ENCODE measurements at places on chromosomes 7 and 10. TPM values are rescaled to one million over a fixed set of nuclear protein-coding genes. Genes with fewer than 3 reads are reported as not detected.
A peak's percentile ranks its signal among the peaks of the same experiment; 100 is the strongest.

The TAF6 gene
- total RNA-seq: 54.3 TPM

GRCh38 chr10:118832241-118832651 lies 77.5 kb upstream of the CACUL1 start:
- H3K27me3 ChIP-seq: no peaks in the 10 kb centered on the region
- no peaks in the 10 kb centered on the region for H3K36me3 ChIP-seq
- no peak overlapping the region for H3K27ac ChIP-seq
- H3K4me1 ChIP-seq: peaks cover 8% of the 10 kb centered on the region
- H3K4me3 ChIP-seq: no peak overlapping the region

GRCh38 chr10:5551531-5552375 lies 27.0 kb downstream of the CALML3 start:
- peaks cover 2% of the 10 kb centered on the region for H3K27me3 ChIP-seq
- H3K36me3 ChIP-seq: no peaks in the 10 kb centered on the region
- no peak overlapping the region for H3K4me3 ChIP-seq

DNA sequence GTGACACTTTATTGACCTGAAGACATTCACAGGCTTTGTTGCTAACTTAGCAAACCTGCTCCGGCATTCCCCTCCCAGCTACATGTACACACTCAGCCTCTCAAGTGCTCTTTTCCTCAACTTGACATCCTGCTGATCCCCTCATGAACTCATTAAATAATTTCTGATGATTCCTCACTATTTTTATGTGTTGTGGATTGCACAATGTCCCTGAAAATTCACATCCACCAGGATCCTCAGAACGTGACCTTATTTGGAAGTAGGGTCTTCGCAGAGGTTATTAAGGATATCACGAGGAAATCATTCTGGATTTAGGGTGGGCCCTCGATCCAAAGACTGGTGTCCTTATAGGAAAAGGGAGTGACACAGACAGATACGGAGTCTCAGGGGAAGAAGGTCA lies 27.3 kb downstream of the FIGNL1 start:
- DNase-seq: no peak
- H3K27me3 ChIP-seq: no peaks in the 10 kb centered on the region
- H3K4me1 ChIP-seq: no peaks in the 10 kb centered on the region
- H3K4me3 ChIP-seq: no peak overlapping the region
- no peak overlapping the region for H3K27ac ChIP-seq
- H3K36me3 ChIP-seq: no peaks in the 10 kb centered on the region

DNA sequence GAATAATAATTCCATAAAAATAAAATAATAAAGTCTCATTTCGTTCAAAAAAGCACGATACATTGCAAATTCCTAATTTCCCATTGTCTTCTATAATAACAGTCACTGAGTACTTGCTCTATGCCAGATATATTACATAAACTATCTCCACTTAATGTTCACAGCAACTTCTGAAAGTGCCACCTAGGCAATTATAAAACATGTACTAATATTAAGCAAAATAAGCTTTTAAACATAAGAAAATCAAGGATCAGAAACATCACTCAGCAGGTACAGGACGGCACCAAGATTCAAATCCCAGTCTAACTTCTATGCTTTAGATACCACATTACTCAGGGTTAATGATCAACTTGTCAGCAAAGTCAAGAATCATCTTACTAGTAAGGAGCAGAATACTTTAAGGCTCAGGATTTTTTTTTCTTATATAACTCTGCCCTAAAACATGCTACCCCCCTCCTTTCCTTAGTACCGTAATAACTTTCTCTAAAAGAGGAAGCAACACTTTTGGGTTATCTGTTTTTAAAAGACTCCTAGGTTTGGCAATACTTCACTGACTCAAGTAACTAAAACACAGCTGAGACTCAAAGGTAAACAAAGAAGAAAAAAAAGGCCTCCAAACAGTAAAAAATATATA lies 51.3 kb downstream of the USP6NL start:
- peaks cover 6% of the 10 kb centered on the region for H3K4me1 ChIP-seq
- no peaks in the 10 kb centered on the region for H3K27me3 ChIP-seq
- DNase-seq: no peak
- H3K27ac ChIP-seq: no peak overlapping the region
- H3K4me3 ChIP-seq: no peak overlapping the region
- no peaks in the 10 kb centered on the region for H3K36me3 ChIP-seq

The PARD3 gene
- total RNA-seq: 2.8 TPM

The CTNNA3 gene
- 0.30 TPM for total RNA-seq

GRCh38 chr7:155374276-155375252 lies 76.9 kb downstream of the INSIG1 start:
- peaks cover 29% of the 10 kb centered on the region for H3K4me1 ChIP-seq
- H3K4me3 ChIP-seq: peak overlapping the region; percentile 46
- H3K27ac ChIP-seq: no peak overlapping the region
- H3K27me3 ChIP-seq: peaks cover 81% of the 10 kb centered on the region

- no peak for DNase-seq
- H3K36me3 ChIP-seq: no peaks in the 10 kb centered on the region
- no peak overlapping the region for H3K27ac ChIP-seq
- H3K4me1 ChIP-seq: peaks cover 10% of the 10 kb centered on the region
These were observed 3.9 kb upstream of the HPS1 start for GRCh38 chr10:98450618-98451017.

- H3K4me3 ChIP-seq: no peak overlapping the region
- H3K27ac ChIP-seq: no peak overlapping the region
- no peaks in the 10 kb centered on the region for H3K4me1 ChIP-seq
- H3K36me3 ChIP-seq: no peaks in the 10 kb centered on the region
- no peak for DNase-seq
These were observed 435.8 kb downstream of the EXOC4 start for GRCh38 chr7:133688483-133689239.

GRCh38 chr10:29849126-29849833 lies 210.1 kb downstream of the JCAD start:
- no peaks in the 10 kb centered on the region for H3K36me3 ChIP-seq
- H3K4me1 ChIP-seq: peaks cover 3% of the 10 kb centered on the region
- DNase-seq: no peak
- peaks cover 13% of the 10 kb centered on the region for H3K27me3 ChIP-seq

GRCh38 chr7:100444311-100445278 lies 8.3 kb upstream of the PPP1R35 start:
- H3K4me3 ChIP-seq: no peak overlapping the region
- H3K4me1 ChIP-seq: peaks cover 11% of the 10 kb centered on the region
- peak overlapping the region; percentile 48 for H3K27ac ChIP-seq
- H3K27me3 ChIP-seq: no peaks in the 10 kb centered on the region
- no peak for DNase-seq

DNA sequence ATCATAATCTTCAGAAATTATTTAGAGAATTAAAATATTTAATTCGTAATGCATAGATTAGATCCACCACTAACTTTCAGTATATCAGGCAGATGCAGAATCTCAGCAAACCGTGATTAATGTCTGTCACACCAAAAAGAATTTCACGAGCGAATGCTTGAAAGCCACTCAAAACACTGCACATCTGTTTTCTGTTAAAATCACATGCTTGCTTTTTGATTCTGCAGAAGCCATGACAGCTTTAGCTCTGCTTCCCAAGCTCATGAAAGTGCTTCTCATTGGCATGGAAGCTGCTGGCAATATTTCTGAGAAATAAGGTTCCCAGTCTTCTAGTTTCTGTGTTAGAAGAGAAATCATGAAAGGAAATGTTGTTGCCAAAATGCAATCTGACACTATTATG lies 837.8 kb upstream of the LRRN3 start:
- no peak overlapping the region for H3K4me3 ChIP-seq
- H3K27me3 ChIP-seq: no peaks in the 10 kb centered on the region
- H3K36me3 ChIP-seq: no peaks in the 10 kb centered on the region

The GPR85 gene
- total RNA-seq: not detected

DNA sequence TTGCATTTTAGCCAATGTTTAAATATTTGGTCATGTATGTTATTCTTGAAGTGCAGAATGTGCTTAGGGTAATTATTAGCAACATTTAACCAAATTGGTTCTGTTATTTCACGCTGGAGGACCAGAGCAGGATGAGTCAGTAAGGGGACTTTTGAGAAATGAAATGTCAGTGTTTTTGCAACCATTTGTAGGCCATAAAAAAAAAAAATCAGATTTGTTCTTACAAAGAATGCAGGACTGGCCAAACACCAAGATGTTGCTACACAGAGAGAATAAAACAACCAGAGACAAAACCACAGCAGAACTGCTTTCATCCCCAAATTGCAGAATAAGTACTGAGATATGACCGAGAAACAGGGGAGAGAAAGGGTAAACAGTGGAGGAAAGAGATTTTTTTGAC lies 62.1 kb downstream of the TPST1 start:
- no peak overlapping the region for H3K4me3 ChIP-seq
- no peaks in the 10 kb centered on the region for H3K27me3 ChIP-seq
- no peaks in the 10 kb centered on the region for H3K4me1 ChIP-seq
- DNase-seq: no peak
- H3K36me3 ChIP-seq: peaks cover 9% of the 10 kb centered on the region

DNA sequence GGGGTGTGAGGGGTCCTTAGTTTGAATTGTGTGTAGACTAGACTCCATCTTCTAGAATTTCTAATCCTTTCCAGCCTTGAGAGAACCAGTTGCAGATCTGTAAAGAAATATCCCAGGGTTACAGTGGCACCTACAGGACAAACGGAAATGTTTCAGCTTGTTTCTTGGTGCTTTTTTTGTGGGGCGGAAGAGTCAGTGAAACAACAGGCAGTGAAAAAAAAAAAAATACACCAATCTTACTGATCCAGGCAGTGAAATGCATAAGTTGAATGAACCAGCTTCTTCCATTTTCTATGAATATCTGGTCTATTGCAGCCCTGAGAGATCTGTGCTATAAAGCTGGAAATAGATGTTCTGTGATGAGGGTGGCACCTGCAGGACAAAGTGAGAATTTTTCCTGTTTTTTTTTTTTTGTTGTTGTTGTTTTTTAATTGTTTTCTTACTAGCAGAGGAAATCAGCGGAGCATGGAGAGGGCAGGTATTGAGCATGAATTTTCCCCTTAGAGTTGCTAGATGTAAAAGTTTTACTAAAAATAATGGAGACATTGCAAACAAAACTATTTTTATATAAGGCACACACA lies 81.9 kb upstream of the DYNC1I1 start:
- DNase-seq: peak; percentile 6
- H3K27me3 ChIP-seq: peaks cover 6% of the 10 kb centered on the region
- H3K4me1 ChIP-seq: peaks cover 3% of the 10 kb centered on the region

- no peaks in the 10 kb centered on the region for H3K4me1 ChIP-seq
- H3K27me3 ChIP-seq: no peaks in the 10 kb centered on the region
- no peak for DNase-seq
These were observed 595.5 kb downstream of the LRMDA start for GRCh38 chr10:76026905-76027304.

The NEUROD6 gene
- total RNA-seq: not detected

The PON2 gene
- 4.9 TPM for total RNA-seq

GRCh38 chr10:69402386-69402785 lies 14.3 kb downstream of the TACR2 start:
- H3K36me3 ChIP-seq: peaks cover 39% of the 10 kb centered on the region
- DNase-seq: no peak
- H3K4me1 ChIP-seq: no peaks in the 10 kb centered on the region
- H3K27me3 ChIP-seq: no peaks in the 10 kb centered on the region
- H3K4me3 ChIP-seq: no peak overlapping the region
- no peak overlapping the region for H3K27ac ChIP-seq

DNA sequence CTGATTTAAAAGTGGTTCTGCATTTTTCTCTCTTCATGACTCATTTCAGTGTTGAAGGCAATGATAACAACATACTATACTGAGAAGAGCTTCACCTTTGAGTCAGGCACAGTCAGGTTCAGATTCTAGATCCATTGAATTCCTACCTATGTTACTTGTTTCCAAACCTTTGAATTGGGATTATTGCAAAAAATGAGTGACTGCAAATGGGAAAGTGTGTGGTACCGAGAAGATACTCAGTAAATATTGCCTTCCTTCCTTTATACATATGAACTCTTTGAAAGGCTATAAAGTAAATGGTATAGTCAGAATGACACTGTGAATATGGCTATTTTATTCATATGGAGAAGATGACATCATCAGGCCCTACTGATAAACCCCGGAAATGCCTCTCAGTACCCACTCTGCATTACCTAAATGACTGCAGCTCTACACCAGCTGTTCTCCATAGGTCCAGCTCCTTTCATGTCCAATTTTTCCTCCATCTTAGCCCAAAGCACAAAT lies 66.7 kb upstream of the FGL2 start:
- H3K4me1 ChIP-seq: peaks cover 13% of the 10 kb centered on the region
- H3K4me3 ChIP-seq: no peak overlapping the region
- H3K27ac ChIP-seq: peak overlapping the region; percentile 29
- DNase-seq: peak; percentile 38
- H3K36me3 ChIP-seq: no peaks in the 10 kb centered on the region

The SRRM3 gene
- total RNA-seq: not detected

GRCh38 chr7:39321909-39322498 lies 244.2 kb upstream of the YAE1 start:
- no peaks in the 10 kb centered on the region for H3K36me3 ChIP-seq
- H3K27ac ChIP-seq: no peak overlapping the region
- H3K4me1 ChIP-seq: no peaks in the 10 kb centered on the region
- no peak for DNase-seq

DNA sequence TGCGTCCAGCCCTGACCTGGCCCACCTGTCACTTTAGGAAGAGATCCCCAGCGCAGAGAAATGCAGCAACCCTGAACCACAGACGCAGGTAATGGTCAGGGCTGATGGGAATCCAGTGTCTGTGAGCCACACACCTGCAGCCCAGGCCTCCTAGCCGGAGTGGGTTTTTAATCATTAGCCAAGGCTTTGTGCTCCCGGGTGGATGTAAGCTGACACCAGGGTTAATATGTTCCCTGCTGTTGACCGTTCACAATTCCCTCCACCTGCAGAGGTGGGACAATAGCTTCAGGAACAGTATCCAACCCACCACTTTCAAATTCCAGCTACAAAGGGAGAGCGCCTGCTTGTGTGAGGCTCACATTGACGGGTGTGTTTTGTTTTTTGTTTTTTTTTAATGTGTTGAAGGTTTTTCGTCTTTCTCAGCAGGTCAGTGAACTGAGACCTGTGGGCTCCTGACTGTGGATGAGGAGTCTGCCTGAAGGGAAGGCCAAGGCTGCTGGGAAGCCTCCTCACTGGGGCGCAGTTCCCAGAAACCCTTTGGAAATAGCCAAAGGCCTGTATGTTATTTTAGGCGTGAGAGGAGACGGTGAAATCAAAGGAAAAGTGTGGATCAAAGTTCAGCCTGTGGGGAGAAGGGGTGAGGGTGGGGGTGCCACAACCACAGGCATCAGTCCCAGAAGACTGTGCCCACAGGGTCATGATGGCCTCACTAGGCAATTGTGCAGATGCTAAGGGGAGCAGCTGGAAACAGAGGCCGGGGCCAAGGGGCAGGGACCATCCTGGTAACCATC lies 111.1 kb downstream of the TNS3 start:
- DNase-seq: no peak
- H3K4me1 ChIP-seq: no peaks in the 10 kb centered on the region
- no peak overlapping the region for H3K4me3 ChIP-seq
- H3K36me3 ChIP-seq: no peaks in the 10 kb centered on the region

- no peak overlapping the region for H3K27ac ChIP-seq
- no peaks in the 10 kb centered on the region for H3K36me3 ChIP-seq
- no peak for DNase-seq
- H3K27me3 ChIP-seq: no peaks in the 10 kb centered on the region
- no peaks in the 10 kb centered on the region for H3K4me1 ChIP-seq
- no peak overlapping the region for H3K4me3 ChIP-seq
These were observed 17.5 kb downstream of the HGF start for GRCh38 chr7:81752318-81752714.

- no peaks in the 10 kb centered on the region for H3K27me3 ChIP-seq
- no peaks in the 10 kb centered on the region for H3K36me3 ChIP-seq
- H3K4me1 ChIP-seq: no peaks in the 10 kb centered on the region
These were observed 68.1 kb downstream of the LYZL1 start for GRCh38 chr10:29356931-29357330.

The C10orf105 gene
- total RNA-seq: 0.40 TPM
